Retina (tissue), 1 donor: ENCODE measurements at places on chromosomes 11 and 22.

DNA sequence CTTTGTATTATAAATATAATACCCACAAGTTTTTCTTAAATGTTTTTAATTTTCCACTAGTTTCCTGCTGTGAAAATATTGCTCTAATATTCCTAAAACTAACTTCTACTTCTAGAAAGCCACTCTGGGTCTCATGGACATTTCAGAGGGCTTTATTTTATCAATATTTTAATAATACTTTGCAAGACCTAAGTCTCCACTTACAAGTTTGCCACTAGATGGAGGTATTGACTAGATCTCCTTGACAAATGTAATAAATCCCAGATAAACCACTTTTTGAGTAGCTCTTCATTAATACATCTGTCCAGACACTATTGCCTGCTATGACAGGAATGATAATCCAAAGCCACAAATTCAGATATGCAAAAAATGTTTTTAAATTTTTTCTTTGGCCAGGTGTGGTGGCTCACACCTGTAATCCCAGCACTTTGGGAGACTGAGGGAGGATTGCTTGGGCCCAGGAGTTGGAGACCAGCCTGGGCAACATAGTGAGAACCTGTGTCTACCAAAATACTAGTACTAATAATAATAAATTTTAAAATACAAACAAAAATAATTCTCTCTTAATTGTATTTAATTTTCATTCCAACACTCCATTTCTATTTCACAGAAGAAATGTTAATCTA, 3.5 kb upstream of the ACAT1 start:
- DNase-seq: no peak

GRCh38 chr22:42780070-42780540, 59.4 kb upstream of the A4GALT start:
- peak; percentile 72 for DNase-seq

GRCh38 chr11:64757549-64758329, 2.0 kb downstream of the PYGM start:
- no peak for DNase-seq

GRCh38 chr11:72831521-72832300, 17.5 kb downstream of the ATG16L2 start:
- peak; percentile 86 for DNase-seq

- DNase-seq: no peak
Measured at GRCh38 chr11:102318469-102318868, 1.2 kb downstream of the BIRC3 start.

DNA sequence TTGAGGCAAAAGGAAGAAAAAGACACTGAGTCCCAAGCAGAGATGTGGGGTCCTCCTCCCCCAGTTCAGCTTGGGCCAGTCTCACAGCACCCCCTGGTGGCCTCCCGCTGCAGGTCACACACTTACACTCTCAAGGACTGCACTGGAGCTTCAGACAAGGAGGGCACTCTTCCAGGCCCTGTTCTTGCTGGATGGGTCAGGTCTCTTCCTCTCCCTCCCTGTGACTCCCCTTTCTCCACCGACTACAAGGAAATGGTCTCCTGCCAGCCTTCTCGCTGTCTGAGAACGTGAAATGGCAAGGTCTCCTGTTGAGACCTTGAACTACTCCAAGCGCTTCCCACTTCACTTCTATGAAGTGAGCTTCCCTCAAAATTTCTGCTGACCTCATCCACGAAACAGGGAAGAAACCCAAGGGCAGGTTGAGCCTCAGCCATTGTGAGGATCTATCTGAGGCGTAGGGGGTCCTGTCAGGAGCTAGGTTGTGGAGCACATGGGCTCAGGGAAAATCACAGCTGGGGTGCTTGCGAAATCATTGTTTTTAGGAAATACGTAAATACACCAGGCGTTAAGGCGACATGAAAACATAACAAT, 11.2 kb upstream of the IGLL1 start:
- DNase-seq: peak; percentile 87

GRCh38 chr22:46065691-46066454, 84.5 kb upstream of the PPARA start:
- no peak for DNase-seq

- DNase-seq: peak; percentile 55
Measured at GRCh38 chr22:26502688-26503561, 9.3 kb downstream of the TFIP11 start.

GRCh38 chr11:112644410-112645131, 316.6 kb upstream of the NCAM1 start:
- no peak for DNase-seq

- DNase-seq: no peak
Measured at GRCh38 chr11:110948112-110948511, 235.9 kb upstream of the ARHGAP20 start.

- DNase-seq: no peak
Measured at GRCh38 chr11:32870676-32871075, 21.9 kb upstream of the QSER1 start.

- DNase-seq: no peak
Measured at GRCh38 chr22:20191803-20192202, 40.9 kb upstream of the CCDC188 start.

DNA sequence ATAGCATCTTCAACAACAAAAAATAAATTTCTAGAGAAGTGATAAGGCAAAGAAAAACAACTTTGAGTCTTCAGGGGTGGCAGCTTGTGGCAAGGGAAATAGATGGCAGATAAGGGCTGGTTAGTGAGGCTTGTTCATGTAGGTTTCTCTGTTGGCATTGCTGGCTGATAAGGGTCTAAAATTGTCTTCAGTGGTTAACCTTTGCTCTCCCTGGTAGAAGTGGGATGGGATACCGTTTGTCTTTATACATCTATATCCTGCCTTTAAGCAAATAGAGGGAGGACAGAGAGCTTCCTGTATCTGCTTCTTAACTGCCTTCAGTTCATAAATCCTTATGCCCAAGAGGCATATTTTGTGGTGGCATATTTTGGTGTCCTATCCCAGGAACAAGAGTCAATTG, 57.1 kb downstream of the TRAF6 start:
- DNase-seq: no peak

- no peak for DNase-seq
Measured at GRCh38 chr22:50519151-50519550, 6.2 kb downstream of the SCO2 start.

DNA sequence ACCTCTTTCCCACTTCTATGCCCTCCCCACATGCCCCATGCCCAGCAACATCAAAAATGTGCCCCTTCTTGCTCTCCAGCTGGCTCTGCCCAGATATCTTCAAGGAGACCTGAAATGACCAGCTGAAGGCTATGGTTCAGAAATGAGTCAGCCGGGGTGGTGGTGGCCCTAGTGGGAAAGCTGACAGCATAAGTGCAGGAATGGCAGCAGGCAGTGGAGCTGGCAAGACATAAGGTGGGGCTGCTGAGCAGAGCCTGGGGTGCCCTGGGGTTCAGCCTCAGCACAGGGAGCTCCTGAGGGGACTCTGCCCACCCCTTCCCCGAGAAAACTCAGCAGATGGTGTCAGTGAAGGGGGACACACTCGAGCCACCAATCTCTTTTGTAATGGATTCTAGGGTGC, 593.4 kb downstream of the BUD13 start:
- DNase-seq: no peak

- DNase-seq: no peak
Measured at GRCh38 chr11:128502726-128503125, 84.6 kb downstream of the ETS1 start.

DNA sequence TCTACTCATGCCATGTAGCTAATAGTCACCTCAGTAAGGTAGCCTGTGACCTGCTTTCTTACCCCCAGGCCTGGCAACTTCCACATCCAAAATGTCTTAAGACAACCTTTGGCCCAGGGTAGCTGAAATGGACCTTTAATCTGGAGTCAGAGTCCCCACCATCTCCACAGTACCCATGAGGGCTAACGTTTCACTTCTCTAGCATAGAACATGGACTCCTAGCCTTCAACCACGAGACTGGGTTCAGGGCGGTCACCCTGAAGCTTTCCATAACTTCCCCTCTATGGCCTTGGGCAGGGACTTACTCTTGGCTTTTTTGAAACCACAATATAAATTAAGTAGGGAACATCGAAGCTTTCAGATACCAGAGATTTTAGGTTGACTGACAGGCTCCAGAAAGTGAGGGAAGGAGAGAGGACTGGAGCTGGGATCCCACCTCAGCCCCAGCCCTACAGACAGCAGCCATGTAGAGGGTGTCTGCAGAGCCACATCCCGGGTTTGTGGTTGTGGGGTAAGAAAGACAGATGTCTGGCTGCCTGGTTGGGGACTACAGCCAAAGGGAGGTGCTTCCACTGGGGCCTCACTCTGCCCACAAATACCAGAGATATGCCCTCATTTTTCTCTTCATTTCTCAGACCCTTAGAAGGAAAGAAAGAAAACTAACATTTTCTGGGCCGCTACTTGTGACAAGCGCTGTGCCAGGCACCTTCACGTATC, 2.6 kb downstream of the TBC1D10A start:
- no peak for DNase-seq

DNA sequence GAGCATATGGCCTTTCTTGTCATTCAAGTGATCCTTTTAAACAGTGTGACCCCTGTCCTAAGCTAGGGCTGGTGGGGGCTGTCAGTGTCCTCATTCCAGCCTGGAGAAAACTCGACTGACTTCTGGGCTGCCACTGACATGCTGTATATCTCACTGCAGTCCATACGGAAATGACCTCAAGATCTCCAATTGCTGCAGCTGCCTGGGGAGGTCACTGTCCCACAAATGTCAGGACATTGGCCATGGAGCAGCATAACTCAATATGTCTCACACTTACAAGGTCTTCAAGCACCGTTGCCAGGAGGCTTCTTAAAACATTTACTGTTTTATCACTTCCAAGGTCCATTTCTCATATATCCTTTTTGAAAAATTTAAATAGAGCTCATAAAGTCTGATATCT, 27.8 kb upstream of the CSNK2A3 start:
- no peak for DNase-seq

- no peak for DNase-seq
Measured at GRCh38 chr22:48753381-48753730, 1074.3 kb downstream of the BRD1 start.

- no peak for DNase-seq
Measured at GRCh38 chr11:106421676-106422292, 344.3 kb downstream of the AASDHPPT start.

- DNase-seq: no peak
Measured at GRCh38 chr11:96292291-96293010, 50.5 kb downstream of the MAML2 start.

GRCh38 chr11:116148056-116148455, 624.7 kb downstream of the BUD13 start:
- DNase-seq: no peak

GRCh38 chr11:17798253-17798652, 63.7 kb downstream of the KCNC1 start:
- no peak for DNase-seq

DNA sequence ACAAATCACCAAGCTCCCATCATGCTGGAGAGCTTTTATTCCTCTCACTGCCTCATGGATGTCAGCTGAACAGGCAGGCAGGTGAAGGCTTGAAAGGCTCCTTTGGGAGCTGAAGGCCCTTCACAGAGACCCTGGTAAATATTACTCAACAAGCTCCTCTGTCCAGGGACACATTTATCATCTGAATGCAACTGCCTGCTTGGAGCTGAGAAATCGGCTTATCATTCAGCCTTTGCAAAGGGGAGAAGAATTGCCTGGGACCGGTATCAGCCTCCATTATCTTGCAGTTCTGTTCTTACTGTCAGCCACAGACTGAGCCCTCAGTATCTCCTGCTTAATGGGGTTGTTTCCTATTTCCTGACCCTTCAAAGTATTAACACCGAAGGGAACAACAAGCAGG, 113.8 kb upstream of the PITPNB start:
- no peak for DNase-seq

DNA sequence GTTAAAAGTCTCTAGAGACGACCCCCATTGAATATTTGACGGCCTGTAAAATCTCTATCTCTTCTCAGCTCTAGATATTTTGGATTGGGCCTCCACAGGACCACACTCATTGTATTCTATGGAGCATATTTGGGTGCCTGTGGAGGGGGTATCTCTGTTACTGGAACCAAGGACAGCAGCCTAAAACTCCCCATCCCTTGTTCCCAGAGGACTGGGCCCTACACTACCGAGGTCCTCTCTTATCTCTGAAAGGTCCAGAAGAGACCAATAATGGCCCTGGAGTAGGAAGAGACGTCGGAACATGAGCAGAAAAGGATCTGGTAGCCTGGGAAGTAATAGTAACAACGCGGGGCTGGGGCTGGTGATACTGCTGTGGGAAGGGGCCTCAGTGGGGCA, 542 bp downstream of the HPS4 start:
- DNase-seq: no peak
